ENCODE measurements at places on chromosomes 11 and 22. TPM values are rescaled to one million over a fixed set of nuclear protein-coding genes. Genes with fewer than 3 reads are reported as not detected.

Gene PTGDR2
- total RNA-seq, result 0.32 TPM

Gene MS4A7
- not detected for total RNA-seq

Gene UBE4A
- 41.2 TPM for total RNA-seq

Gene MAJIN
- total RNA-seq, result not detected

Gene GRK2
- total RNA-seq, result 282 TPM

Gene ADAMTS15
- total RNA-seq, result not detected

Gene NPTXR
- total RNA-seq, result 1.7 TPM

Gene DTX4
- total RNA-seq, result 0.09 TPM

Gene OR4S2
- total RNA-seq, result not detected

Gene ALG12
- 15.5 TPM for total RNA-seq

Gene CCDC87
- 0.09 TPM for total RNA-seq

Gene SCGB1D2
- not detected for total RNA-seq

Gene ISX
- total RNA-seq, result not detected

Gene OR51B4
- not detected for total RNA-seq

Gene OR52N4
- total RNA-seq, result not detected

Gene FREY1
- total RNA-seq, result 1.4 TPM

Gene C11orf52
- not detected for total RNA-seq

Gene LSP1
- total RNA-seq, result 449 TPM

Gene CRYBB3
- total RNA-seq, result 0.23 TPM

Gene CASP12
- total RNA-seq, result not detected

Gene EXPH5
- 1.2 TPM for total RNA-seq

Gene PATZ1
- 31.0 TPM for total RNA-seq

Gene C22orf42
- not detected for total RNA-seq

Gene FOSL1
- total RNA-seq, result 25.9 TPM

Gene VSIG10L2
- not detected for total RNA-seq

Gene CFAP300
- total RNA-seq, result not detected

Gene RIC3
- 2.3 TPM for total RNA-seq

Gene BATF2
- 0.16 TPM for total RNA-seq

Gene TTC38
- total RNA-seq, result 20.7 TPM

Gene GRIA4
- not detected for total RNA-seq

Gene SH3BP1
- 117 TPM for total RNA-seq

Gene MRGPRX4
- total RNA-seq, result not detected

Gene EFCAB6
- not detected for total RNA-seq

Gene OR52H1
- 0.30 TPM for total RNA-seq

Gene NFRKB
- 42.6 TPM for total RNA-seq

Gene API5
- 164 TPM for total RNA-seq

Gene NCAM1
- total RNA-seq, result not detected

Gene SPON1
- 0.16 TPM for total RNA-seq

Gene CABP7
- total RNA-seq, result 0.05 TPM

Gene PHLDA2
- total RNA-seq, result 34.5 TPM

Gene PKDREJ
- total RNA-seq, result not detected

Gene MCHR1
- not detected for total RNA-seq

Gene CHORDC1
- total RNA-seq, result 109 TPM

Gene GP1BB
- not detected for total RNA-seq

Gene UPB1
- total RNA-seq, result 0.11 TPM

Gene INSC
- not detected for total RNA-seq

Gene SERPING1
- not detected for total RNA-seq

Gene TRIM51
- not detected for total RNA-seq

Gene OR10D3
- total RNA-seq, result not detected

Gene C1QTNF4
- 0.21 TPM for total RNA-seq

Measured in activated T-helper 2 cell treated with anti-CD3 and anti-CD28 coated beads, Interferon-gamma antibody, Interleukin-2, Interleukin-4, amounts not matched to agents 10 μg/mL and 5 μg/mL and 100 μg/mL, durations not matched to agents 14 hours and 24 hours and 36 hours (primary cell).